Stimulated activated CD8-positive, alpha-beta memory T cell treated with anti-CD3 and anti-CD28 coated beads, Interleukin-2, amount 100 ng/mL, for 1 hour (primary cell): ENCODE measurements at places on chromosomes 1 and 21.

DNA sequence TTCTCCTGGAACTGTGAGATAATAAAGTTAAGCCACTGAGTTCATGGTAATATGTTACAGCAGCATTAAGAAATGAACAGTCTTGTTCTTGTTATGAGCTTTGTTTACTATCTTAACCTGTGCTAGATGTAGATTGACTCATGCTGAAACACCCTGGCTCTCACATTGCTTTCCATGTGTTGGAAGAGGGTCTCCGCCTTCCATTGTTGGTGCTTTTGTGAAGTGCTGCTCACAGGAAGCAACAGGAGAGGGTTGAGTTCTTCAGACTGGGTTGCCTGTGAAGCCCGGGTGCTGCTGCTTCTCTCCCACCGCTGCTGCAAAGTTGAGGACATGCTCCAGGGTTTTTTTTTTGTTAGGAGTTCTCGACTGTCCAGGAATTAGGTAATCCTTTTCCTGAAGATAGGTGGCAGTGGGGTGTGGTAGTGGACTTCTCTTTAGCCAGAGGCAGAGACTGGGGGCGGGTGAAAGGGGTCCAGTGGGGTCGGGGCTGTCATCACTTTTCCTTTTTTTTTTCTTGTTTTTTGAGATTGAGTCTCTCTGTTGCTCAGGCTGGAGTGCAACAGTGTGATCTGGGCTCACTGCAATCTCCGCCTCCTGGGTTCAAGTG is 28.7 kb upstream of the HMGN1 start:
- DNase-seq: no peak

DNA sequence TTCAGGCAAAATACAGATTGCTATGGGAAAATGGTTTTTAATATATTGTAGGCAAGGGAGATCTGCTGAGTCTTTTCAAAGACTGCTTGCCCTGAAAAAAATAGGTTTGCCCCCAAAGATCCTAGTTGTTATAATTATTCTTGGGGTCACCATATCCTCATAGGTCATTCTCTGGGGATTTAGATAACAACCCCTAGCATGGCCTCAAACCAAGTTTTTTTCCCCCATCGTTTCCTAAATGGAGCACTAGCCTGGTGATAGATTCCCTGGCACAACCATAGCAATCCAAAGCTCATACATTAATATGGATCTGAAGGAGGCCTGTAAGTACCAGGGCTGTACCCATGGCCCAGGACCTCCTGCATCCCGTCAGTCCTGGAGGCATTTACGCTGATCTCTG is 315.2 kb downstream of the BACH1 start:
- no peak for DNase-seq

- DNase-seq: no peak
These were observed 21.3 kb downstream of the AIDA start for GRCh38 chr1:222691016-222691415.

GRCh38 chr1:183058851-183059502 is 35.8 kb downstream of the LAMC1 start:
- DNase-seq: no peak

GRCh38 chr1:60581455-60582220 is 500.7 kb upstream of the NFIA start:
- no peak for DNase-seq

- DNase-seq: no peak
These were observed 18.7 kb upstream of the POFUT2 start for GRCh38 chr21:45306453-45306831.

GRCh38 chr1:6141592-6141991 is 38.5 kb downstream of the CHD5 start:
- no peak for DNase-seq

DNA sequence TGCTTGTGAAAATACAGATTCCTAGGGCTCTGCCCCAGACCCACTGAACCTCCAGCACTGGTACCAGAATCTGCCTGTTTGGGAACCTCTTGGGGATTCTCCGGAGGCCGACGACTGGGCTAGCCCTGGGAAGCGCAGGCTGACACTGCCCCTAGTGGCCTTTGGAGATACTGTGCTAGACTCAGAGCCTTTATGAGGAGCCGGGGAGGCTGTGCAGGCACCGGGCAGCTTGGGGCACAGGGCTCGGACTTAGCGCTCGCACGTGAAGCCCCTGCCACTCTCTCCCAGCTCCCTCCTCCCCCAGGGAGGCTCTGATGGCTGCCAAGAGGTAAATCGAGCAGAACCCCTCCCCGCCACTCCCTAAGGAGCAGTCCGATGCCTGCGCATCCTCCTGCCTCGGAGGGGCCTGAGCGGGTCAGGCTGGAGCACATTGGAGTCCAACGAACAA is 144.6 kb upstream of the TNR start:
- DNase-seq: no peak

DNA sequence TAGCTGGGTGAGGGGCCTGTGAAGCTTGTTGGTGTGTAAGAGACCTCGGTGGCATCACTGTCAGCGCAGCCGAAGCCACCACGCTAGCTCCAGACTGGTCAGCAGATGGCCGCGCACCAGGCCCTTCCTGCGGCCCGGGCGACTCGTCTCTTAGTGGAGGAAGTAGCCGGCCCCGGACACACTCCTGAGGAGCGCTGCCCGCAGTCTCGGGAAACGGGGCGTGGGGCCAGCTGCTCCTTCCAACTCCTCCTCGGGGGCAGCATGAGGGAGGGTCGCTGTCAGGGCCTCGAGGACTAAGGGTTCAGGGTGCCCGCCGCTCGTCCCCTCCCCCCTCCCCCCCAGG is 20.4 kb downstream of the H3-3A start:
- no peak for DNase-seq

GRCh38 chr1:242184955-242185354 is 186.1 kb upstream of the MAP1LC3C start:
- no peak for DNase-seq

DNA sequence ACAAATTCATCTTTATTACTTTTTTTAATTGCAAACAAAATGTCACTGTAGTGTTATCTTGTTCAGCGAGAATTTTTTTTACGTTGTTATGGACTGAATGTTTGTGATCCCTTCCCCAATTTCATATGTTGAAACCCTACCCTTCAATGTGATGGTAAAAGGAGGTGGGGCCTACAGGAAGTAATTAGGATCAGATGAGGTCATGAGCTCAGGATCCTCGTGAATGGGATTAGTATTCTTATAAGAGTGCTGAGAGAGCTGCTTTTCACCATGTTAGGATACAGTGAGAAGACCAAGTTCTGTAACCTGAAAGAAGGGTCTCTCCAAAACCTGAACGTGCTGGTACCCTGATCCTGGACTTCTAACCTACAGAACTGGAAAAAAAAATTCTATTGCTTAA is 646.0 kb upstream of the TMPRSS15 start:
- DNase-seq: no peak

DNA sequence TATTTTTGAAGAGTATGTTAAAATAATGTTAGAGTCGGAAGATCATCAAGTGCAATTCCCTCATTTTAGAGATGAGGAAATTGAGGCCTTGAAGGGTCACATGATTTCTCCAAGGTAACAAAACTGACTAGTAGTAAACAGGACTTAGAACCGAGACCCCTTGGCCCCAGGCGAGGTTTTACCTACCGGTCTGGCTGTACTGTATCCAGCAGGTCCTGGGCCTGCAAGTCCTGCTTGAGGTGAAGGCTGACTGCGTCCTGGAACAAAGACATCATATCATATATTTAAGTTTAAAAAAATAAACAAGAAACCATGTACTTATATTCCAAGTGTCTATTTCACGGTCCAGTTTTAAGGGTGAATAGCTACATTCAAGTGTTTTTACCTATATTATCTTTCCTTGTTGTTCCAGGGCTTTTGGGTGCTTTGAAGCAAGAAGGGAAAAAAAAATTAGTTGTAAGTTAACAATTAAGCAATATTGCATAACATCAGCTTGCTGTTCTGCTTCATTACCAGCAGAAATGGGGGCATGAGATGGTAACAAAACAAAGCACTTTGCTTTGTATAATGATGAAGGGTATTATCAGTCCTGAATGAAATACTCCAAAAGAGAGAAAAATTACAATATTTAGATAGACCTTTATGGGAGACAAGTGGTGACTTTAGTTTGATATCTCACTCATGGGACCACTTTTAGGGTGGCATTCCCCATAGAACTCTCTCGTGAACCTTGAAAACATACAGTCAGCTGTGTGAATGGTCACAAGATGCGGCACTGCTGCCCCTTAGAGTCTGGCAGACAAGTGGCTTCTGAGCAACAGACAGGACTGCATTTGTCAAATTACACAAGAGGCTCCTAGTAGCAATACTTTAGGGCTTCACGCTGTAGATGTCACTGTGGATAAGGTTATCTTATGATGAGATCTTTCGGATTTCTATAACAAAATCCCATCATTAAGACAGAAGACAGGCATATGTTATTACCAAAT is 29.8 kb upstream of the CFAP298 start:
- no peak for DNase-seq

DNA sequence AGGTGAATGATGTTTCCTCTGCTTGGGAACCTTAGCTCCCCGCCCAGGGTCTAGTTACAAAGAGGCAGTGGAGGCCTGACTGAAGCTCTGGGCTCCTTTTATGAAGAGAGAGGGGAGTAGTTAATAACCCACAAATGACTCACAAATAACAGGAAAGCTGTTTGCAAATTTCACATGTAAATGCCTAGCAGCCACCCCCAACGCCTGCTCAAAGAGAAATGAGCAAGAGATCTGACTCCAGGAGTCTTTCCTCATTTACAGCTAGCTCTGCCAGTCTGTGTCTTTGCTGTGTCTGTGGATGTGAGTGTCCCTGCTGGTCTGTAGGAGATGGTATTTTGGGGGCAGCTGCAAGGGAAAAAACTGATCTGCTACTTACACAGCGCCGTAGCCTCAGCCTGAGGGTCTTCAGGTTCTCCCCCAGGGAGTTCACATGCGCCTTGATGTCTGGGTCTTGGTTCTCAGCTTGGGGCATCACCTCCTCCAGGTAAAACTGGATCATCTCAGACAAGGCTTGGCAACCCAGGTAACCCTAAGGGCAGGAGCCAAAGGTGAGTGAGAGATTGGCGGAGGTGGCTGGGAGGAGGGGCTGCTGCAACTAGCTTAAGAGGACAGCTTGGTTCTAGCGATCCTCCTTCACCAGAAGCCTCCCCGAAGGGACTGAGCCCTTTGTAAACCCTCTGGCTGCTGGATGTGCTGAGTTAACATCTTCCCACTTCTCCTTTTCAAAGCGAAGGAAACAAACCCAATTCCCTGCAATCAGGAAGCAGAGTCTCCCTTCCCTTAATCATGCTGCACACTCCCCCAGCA is at the start of gene IL19:
IL19 (plus strand) TSS at position 243 of the 807 bp plus-strand sequence. CDS start 65,890 bp downstream, outside the sequence.
- no peak for DNase-seq

DNA sequence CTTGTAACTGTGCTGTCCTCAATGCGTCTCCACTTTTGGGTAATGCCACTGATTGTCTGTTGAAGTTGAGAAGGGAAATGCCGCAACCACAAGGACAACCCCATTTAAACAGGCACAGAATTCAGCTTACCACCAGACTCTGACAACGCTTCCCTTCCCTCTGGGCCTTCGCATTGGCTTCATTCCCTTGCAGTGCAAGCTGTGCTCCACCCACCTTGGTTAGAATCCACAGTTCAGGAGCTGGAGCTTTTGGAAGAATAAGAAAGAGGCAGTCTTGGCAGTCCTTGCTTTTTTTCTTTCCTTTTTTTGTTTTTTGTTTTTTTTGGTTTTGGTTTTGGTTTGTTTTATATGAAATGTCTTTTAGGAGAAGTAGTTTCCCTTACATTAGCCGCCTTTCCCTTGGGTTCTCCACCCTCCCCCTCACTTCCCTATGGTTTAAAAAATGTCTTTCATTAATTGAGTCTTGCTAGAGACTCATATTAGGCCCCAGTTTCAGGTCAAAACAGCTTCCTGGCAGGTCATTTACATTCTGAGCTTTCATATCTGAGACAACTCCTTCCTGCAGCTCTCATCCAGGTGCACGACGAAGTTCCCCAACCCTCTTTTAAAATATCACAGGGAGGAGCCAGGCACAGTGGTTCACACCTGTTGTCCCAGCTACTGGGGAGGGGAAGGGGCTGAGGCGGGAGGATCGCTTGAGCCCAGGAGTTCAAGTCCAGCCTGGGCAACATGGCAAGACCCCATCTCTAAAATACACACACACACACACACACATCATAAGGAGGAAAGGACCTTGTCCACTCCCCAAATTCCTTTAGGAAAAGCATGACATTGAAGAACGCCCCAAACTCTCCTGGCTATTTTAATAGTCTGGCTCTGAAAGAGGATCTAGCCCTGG is 20.7 kb upstream of the LAX1 start:
- no peak for DNase-seq

- no peak for DNase-seq
These were observed 76.3 kb upstream of the CSF3R start for GRCh38 chr1:36559061-36559460.

GRCh38 chr1:119811387-119811786 is at the start of gene REG4:
REG4 (minus strand) TSS chr1:119811460; CDS start chr1:119808769, 2,691 bp downstream.
- no peak for DNase-seq

- no peak for DNase-seq
These were observed 325.9 kb upstream of the ESRRG start for GRCh38 chr1:217049081-217049480.

DNA sequence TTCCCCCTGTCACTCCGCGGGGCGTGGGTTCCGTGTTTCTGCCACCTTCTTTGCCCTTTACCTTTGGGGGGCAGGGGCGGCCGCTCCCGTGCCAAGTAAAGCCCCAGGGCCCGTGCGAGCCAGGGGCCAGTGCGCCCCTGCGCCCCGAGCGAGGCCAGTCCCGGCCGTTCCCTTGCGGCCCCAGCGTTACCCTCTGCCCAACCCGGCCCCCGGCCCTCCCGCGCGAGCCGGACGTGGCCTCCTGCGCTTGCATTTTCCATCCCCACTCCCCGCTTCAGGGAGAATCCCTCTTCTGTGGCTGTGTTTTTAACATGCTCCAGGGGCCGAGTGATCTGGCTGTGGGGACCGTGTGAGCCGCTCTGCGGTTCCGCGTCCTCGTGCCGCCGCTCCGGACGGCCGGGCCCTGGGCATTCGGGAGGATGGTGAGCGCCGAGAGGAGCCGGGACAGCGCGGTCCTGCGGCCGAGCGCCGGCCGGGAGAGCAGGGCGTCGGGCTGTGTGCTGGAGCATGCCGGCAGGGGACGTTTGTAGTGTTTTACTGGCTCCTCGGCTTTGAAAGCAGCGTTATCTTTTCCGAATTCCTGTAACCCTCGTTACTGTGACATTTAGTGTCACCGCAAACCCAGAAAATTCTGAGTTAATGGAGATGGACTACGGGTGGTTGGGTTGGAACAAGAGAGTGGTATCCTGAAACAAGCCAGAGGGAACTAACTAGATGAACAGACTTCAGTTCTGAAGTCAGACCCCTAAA is 1.0 kb downstream of the GALNT2 start:
- no peak for DNase-seq

GRCh38 chr1:17711941-17712340 is 43.2 kb upstream of the ACTL8 start:
- DNase-seq: no peak
